ENCODE measurements at places on chromosomes 12 and 14.

GRCh38 chr14:39474416-39474911 lies 42.2 kb upstream of the FBXO33 start:
- no peak for DNase-seq

- no peak for DNase-seq
Observed at GRCh38 chr14:38056270-38056669, 151.4 kb upstream of the SSTR1 start.

- DNase-seq = peak; percentile 84
Observed at GRCh38 chr12:104615048-104615561, 158.4 kb downstream of the CHST11 start.

DNA sequence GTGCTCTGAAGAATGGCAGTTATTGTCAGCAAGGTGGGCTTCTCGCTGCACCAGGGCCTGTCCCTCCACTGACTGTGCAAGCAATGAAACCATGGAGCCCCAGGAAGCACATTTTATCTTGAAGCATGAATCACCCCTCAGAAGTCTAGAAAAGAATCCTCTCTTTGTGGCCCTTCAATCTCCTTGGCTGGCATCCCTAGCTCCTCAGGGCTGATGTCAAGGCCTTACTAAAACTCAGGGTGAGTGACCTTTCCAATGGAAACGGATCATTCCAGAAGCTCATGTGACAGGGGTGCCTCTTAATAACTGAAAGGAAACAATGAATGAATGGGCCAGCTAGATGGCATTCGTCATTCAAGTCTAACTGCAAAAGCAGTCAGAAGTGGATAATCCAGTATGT lies 22.3 kb upstream of the PLEKHH1 start:
- DNase-seq = no peak

- peak; percentile 58 for DNase-seq
Observed at GRCh38 chr12:52870361-52871290, 21.8 kb upstream of the KRT78 start.

GRCh38 chr12:98591209-98591608 lies 2.3 kb upstream of the SLC25A3 start:
- no peak for DNase-seq

Measured in right cardiac atrium (tissue), 5 donors.